ENCODE measurements at places on chromosomes 12 and 14.

DNA sequence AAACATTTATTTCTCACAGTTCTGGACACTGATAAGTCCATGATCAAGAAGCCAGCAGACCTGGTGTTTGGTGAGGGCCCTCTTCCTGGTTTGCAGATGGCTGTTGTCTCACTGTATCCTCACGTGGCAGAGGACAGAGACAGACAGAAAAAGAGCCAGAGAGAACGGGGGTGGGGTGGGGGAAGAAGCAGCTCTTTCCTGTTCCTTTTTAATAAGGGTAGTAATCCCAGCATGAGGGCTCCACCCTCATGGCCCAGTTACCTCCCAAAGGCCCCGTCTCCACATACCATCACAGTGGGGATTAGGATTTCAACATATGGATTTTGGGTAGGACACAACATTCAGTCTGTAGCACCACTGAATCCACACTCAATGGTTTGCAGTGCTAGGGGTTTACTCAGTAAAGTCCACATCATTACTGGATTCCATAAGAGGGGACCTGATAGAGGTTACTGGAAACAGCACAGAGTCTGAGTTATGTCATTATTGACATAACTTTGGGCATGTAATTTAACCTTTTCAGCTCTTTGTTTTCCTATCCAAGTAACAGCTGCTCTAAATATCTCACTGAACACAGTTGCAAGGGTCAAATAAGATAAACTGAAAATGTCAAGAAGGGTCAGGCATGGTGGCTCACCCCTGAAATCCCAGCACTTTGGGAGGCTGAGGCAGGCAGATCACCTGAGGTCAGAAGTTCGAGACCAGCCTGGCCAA is 53.2 kb downstream of the RPAP3 start:
- peak; percentile 13 for DNase-seq

- DNase-seq, result no peak
Measured at GRCh38 chr12:2940564-2940963, 18.6 kb upstream of the TEAD4 start.

DNA sequence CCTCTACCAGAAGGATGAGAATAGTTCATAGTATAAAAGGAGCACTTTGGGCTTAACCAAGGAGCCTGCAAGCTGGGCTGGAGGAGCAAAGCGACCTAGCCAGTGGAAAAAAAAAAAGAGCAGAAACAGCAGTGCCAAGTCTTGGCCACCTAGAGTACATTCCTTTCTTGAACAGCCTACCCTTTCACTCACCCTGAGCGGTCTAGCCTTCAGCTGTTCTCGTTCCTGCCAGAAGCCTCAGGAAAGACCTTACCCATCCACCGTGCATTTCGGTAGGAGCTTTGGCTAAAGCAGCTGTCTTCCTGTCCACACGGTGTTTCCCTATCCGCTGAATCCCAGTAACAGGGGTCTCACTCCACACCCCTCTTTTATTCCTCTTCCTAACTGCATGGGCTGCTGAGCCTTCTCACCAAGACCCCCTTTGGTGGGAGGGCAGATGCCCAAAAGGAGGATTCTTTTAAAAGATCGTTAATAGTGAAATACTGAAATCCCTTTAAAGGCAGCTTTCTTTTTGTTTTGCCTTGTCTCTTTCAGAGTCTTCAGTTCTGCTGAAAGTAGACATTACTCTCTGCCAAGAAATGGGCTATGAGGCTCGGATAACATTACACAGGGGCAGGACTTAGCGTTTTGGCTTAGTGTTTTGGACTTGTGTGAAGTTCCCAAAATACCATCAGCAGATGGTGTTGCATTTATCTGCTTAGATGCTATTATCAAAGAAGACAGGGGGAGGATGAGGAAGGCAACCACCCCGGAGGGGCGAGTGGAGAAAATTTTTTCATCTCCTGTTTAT is 88.5 kb upstream of the METAP2 start:
- peak; percentile 9 for DNase-seq

GRCh38 chr14:88481794-88482193 is 73.0 kb downstream of the PTPN21 start:
- DNase-seq, result no peak

DNA sequence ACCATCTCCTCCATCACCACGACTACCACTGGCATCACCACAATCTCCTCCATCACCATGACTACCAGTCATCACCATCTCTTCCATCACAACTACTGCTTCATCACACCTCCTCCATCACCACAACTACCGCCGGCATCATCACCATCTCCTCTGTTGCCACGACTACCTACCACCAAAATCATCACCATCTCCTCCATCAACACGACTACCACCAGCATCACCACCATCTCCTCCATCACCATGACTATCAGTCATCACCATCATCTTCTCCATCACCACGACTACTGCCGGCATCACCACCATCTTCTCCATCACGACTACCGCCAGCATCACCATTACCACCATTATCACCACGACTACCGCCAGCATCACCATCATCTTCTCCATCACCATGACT is 89.5 kb downstream of the RIMBP2 start:
- DNase-seq, result no peak

GRCh38 chr12:16218234-16218633 is 59.3 kb downstream of the SLC15A5 start:
- DNase-seq, result no peak

DNA sequence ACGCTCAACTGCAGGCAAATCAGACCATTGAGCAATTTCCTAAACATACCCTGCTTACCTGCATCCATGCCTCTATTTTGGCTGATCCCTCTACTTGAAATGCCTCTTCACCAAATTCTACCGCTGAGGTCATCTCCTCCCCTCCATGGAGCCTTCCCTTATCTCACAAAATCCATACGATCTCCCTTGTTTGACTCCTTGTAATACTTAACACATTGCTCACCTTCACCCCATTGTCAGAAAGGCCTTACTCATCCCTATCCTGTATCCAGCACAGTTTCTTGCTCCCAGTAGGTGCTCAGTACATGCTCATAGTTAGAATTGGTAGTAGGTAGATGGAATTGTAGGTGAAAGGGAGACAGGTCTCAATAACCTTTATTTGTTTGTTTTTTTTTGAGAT is 5.4 kb downstream of the DDN start:
- no peak for DNase-seq

DNA sequence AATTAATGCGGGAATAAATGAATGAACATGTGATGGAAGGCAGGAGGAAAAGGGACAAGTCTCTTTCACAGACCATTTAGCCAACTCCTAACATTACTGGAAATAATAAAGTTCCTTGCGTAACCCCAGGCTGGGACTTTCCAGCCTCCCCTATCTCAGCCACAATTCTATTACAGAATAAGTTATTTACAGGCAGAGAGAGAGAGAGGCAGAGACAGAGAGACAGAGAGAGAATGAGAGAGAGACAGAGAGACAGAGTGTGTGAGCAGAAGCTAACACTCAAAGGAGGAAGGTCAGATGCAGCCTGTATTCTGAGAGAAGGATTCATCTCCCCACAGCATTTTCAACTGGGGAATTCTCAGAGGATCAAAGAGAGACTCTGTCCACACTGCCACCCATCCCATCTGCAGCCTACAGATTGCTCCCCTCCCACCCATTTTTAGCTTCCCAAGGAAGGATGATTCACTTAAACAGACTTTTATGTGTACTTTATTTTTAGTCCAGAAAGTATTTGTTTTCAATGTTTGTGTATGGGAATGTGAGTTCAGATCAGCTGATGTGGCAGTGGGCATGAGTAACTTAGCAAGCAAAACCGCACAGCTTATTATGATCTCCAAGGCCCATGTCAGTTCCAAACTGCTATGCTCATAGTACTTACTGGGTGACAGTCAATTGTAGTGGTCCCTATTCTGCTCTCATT is 165.7 kb downstream of the CAND1 start:
- no peak for DNase-seq

- DNase-seq, result no peak
Measured at GRCh38 chr12:42801271-42801670, 211.7 kb upstream of the PRICKLE1 start.

- DNase-seq, result no peak
Measured at GRCh38 chr14:59055439-59056045, 132.9 kb upstream of the DAAM1 start.

GRCh38 chr12:120870415-120870814 is 33.7 kb downstream of the SPPL3 start:
- no peak for DNase-seq

DNA sequence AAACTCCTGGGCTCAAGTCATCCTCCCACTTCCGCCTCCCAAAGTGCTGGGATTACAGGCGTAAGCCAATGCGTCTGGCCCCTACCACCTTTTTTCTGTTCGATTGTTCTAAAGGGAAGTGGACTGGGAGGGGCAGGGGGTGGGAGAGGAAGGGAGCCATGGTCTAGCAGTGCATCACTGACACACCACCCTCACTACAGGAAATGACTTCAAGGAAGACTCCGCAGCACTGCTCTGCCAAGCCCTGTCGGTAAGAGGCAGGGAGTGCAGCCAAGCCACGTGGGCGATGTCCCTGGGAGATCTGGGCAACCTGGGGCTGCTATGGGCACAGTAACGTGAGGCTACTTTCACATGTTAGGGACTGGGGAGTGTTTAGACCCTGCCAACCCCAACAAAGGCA is 18.0 kb downstream of the LRRC74A start:
- DNase-seq, result no peak

GRCh38 chr12:57452181-57452936 is 2.7 kb upstream of the INHBE start:
- no peak for DNase-seq

DNA sequence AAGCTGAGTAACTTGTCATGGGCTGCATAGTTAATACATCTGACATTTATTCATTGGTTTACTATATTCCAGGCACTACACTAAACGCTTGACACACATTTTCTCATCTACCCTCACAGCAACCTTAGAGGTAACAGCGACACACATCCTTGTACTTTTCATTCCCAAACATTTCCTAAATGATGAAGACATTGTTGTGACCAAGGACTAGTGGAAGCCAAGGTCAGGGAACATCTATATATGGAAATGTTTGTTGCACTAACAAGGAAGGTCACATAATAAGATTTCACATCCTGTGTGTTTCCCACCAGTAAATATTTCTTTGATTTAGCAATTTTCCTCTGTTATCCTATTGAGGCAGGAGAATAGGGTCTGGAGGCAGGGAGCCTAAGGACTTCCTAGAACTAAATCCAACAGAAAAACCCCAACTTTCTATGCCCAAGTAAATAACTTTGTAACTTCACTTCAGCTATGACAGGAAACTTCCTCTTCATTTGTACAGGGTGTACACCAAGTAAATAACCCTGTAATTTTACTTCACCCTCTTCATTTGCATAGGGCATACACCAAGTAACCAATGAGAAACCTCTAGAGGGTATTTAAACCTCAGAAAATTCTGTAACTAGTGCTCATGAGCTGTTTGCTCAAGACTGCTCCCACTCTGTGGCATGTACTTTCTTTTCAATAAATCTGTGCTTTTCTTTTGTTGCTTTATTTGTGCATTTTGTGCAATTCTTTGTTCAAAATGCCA is 48.4 kb downstream of the ZNF641 start:
- no peak for DNase-seq

DNA sequence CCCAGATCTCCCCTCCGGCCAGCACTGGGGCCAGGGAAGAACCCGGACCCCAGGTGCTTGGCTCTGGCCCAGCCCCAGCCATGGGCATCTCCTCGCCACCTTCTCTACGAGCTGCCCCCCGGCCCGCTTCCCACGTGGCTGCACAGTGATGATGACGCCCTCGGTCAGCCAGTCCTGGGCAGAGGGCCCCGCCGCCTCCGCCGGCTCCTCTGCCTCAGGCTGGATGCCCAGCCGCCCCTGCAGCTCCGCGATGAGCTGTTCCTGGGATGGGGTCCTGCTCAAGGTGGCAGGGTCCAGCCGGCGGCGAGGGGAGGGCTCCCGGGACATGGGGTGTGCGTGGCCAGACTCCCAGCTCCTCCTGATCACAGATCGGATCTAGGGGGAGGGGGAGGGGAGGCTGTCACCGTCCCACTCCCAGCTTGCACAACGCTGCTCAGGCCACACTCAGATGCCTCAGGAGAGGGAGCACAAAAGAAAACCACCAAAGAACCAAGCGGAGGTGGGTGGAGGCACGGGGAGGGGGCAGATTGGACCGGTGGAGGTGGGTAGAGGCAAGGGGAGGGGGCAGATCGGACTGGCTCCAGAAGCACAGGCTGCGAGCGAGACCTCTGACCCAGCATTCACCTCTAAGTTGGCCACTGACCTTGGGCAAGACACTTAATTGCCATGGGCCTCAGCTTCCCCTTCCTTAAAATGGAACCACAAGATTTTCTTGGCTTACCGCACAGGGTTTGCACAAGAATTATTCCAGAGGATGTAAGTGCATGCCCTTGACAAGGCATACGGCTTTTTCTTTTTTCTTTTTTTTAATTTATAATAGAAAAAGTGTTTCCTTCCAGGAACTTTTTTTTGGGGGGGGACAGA is 16.1 kb upstream of the RPLP0 start:
- DNase-seq, result no peak

GRCh38 chr12:122138616-122139015 is 35.4 kb downstream of the IL31 start:
- no peak for DNase-seq

DNA sequence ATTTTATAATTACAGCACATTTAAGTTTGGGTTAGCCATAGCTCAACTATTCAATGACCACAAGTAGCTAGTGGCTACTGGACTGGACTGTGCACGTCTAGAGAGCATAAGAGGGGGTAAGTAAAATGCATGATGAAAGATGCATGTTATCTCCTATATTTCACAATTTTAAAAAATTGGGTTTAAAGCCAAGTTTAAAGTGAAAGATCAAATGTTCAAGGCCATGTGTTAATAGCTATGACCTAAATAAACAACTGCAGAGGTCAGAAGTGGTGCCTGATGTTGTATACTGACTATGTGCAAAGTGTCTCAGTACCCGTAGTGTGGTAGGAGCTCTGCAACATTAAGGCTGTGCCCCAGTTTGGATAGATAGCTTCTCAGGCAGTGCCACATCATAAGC is 48.2 kb downstream of the BMP4 start:
- no peak for DNase-seq

- no peak for DNase-seq
Measured at GRCh38 chr12:121845701-121846100, 13.0 kb downstream of the HPD start.

DNA sequence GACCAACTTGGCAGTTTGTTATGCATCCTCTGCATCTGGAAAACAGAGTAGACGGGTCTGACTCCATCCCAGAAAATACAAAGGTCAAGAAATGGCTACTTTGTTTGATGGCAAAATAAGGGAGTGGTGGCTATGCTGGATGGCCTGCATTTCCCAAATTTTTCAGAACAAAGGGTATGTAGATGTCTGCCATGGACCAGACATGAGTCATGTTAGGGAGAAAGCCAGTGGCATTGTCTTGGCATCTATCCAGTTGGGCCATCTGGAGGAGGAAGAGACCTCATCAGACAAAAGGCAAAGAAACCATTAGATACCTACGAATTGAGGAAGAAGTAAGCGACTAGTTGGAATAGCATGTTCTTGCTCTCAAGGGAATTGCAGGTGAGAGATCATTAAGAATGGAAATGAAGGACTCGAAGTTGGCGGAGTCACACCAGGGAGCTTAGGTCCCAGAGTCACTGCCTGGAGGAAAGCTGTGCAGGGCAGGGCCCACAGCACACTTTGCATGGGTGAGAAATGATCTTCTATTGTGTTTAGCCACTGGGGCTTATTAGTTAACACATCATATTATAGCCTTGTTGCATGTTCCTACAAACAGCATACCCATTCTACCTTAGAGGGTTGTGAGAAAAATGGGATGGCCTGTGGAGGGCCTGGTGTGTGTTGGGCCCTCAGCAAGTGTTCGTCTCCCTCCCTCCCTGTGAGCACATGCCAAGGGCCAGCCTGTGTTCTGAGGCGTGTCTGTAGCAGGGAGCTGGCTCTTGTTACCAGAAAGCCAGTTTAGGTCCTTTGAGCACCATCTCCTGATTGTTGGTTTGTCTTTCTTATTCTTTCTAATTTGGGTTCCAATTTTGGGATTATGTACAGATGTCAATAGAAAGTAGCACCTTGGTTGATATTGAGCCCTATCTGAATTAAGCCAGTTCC is 119.4 kb downstream of the KTN1 start:
- no peak for DNase-seq

GRCh38 chr12:112524676-112525425 is 106.1 kb downstream of the PTPN11 start:
- DNase-seq, result no peak

Measured in C1 segment of cervical spinal cord (tissue), 14 donors.